ENCODE measurements at places on chromosomes 6 and 20.

GRCh38 chr20:3898639-3899038 is 9.5 kb downstream of the PANK2 start:
- no peak for DNase-seq

DNA sequence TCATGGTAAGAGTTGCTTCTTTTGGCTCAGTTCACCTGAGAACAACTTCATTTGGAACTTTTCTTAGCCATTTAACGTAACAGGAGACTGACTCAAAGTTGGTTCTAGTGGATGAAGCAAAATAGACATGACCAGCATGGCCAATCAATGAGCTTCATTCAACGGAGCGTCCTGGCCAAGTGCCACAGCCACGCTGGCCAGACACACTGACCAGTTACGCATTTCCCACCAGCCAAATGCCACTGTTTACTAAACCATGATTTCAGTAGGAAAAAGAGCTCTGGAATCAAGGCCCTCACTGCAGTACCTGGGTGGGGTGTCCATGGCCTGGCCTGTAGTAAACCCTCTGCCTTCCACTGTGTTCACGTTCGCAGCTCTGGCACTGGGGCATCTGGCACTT is 80.4 kb downstream of the POPDC3 start:
- DNase-seq: no peak

- DNase-seq: no peak
Measured at GRCh38 chr20:39871013-39871412, 818.0 kb downstream of the MAFB start.

- DNase-seq: peak; percentile 10
Measured at GRCh38 chr6:117776441-117776840, 101.2 kb downstream of the NUS1 start.

- DNase-seq: no peak
Measured at GRCh38 chr6:55782275-55782674, 93.1 kb downstream of the BMP5 start.

- DNase-seq: no peak
Measured at GRCh38 chr6:156634951-156635371, 142.2 kb upstream of the ARID1B start.

DNA sequence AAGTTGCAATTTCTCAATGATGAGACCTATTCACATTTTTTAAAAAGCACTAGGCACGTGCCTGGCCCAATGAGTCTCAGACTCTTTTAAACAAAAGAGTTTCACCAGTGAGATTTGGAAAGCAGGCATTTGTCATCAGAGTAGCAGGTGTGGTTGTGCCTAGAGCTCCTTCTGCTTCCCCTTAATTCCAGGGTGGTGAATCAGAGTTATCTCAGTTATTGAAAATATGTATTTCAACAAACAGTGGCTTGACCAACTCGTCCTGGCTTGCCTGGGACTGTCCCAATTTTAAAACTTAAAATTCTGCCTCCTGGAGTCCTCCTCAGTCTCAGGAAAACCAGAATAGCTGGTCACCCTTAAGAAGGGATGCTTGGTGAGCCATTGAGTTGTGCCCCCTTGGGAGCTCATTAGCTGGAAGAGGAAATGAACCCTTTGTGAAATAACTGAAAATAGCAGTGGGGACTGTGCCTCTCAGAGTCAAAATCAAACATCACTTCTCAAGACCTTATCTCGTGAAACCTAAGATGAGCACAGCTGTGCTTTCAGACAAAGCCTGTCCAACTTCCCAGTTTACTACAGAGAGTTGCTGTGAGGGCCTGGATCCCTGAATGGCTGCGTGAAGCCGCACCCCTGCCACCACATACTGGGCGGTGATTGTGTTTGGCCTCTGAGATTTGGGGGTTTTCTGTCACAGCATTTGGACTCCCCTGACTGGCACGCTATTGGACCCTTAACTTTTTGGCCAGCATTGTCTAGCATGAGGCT is 116.3 kb downstream of the ANKRD60 start:
- DNase-seq: no peak

DNA sequence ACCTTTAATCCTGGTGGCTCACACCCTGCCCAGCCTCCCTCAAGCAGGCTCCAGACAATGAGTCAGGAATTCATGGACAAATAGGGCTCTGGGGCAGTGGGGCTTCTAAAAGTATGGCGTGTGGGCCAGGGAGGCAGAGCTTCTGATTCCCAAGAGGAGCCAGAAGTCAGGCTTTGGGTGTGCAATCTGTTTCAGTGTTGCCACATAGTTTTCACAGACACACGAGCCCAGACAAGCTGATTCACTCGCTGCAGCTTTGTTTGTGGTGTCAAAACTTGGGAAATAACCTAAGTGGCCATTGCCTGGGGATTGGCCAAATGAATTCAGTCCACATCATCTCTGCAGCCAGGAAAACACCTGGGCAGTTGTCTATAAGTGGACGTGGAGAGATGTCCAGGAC is 9.2 kb downstream of the PEDS1 start:
- DNase-seq: peak; percentile 49

DNA sequence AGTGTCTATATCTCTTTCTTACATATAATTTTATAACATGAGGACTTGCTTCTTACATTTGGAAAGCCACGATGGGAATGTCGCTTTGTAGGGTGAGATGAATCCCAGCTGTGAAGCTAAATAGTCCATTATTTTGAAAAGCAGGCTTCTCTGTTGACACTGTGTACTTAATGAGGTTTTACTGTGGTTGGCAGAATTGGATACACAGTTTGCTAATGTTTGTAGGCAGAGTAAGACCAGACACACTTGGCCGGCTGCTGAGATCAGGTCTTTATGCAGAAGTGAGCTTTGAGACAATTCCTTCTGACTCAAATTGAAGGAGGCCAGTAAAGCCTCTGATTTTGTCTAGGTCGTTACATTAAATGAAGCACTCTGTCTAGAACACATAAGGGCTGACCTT is 93.0 kb downstream of the NDUFAF5 start:
- DNase-seq: no peak

DNA sequence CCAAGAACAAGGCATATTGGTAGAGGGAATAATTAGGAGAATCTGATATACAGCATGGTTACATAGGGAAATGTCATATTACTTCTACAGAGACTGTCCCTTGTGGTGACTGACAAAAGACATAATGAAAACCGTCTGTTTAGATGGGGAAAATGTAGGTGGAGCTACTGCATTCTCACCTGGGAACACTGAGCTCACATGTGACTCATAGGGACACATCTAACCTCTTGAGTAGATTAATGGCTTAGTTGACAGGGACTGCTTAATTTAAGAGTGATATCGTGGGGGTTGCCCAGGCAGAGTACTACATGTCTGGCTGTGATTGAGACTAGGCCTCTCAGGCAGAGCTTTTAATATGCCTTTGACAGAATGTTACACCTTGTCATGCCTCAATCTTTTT is 235.3 kb upstream of the ZFP64 start:
- DNase-seq: no peak

GRCh38 chr6:156719395-156719719 is 57.8 kb upstream of the ARID1B start:
- no peak for DNase-seq

DNA sequence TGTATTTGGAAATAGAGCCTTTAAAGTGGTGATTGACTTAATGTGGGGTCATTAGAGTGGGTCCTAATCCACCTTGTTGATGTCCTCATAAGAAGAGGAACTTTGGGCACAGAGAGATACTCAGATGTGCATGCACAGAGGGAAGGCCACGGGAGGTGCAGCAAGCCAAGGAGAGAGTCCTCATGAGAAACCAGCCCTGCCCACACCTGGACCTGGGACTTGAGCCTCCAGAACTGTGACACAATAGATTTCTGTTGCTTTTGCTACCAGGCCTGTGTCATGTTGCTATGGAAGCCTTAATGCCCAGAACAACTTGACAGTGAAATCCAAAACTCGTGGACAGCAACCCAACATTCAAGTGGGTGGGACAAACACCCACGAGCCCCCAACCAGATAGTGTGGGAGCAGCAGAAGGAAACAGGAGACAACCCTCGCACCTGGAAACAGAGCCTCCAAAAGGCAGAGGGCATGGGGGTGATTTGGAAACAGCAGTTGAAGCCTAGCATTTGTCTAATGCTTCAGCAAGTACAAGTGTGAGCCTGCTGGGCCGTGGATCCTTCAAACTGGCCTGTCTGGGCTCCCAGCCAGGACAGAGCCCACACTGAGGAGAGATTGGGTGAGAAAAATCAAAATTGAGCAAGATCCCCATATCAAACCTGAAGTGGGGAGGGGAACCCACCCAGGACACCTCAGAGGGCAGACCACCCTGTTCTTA is 201.0 kb upstream of the CST7 start:
- no peak for DNase-seq

DNA sequence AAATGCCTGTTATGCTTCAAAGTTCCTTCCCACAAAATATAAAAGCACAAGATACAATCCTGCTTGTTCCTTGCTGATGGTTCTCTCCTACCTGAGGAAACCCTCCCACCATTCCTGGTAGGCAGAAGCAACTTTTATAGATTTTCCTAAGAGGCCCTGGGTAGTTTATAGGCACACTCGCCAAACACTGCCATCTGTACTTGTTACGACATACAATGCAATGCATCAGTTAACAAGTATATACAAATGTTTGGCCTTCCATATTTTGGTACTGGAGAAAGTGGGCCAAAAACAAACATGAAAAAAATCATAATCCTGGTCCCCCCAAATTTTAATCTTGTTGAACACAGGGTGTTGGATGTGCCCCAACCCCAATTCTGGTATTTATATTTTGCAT is 16.6 kb downstream of the MCM9 start:
- no peak for DNase-seq

- no peak for DNase-seq
Measured at GRCh38 chr6:149940672-149940982, 1.2 kb upstream of the ULBP2 start.

- DNase-seq: no peak
Measured at GRCh38 chr6:10687582-10687981, 6.8 kb downstream of the C6orf52 start.

DNA sequence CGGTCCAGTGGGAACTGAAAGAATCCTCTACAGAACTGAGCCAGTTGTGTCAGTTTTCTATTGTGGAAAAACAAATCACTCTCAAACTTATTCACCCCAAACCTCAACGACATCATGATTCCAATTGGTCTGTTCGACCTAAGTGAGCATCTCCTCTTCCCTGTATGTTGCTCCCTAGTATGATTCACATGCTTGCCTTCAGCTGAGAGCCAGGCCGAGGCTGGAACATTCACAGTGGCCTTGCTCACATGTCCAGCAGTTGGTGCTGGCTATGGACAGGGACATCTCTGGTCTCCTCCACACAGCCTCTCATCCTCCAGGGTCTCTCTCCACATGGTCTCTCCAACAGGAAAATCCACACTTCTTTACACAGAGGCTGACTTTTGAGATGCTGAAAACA is 28.3 kb upstream of the TMEM181 start:
- DNase-seq: no peak

DNA sequence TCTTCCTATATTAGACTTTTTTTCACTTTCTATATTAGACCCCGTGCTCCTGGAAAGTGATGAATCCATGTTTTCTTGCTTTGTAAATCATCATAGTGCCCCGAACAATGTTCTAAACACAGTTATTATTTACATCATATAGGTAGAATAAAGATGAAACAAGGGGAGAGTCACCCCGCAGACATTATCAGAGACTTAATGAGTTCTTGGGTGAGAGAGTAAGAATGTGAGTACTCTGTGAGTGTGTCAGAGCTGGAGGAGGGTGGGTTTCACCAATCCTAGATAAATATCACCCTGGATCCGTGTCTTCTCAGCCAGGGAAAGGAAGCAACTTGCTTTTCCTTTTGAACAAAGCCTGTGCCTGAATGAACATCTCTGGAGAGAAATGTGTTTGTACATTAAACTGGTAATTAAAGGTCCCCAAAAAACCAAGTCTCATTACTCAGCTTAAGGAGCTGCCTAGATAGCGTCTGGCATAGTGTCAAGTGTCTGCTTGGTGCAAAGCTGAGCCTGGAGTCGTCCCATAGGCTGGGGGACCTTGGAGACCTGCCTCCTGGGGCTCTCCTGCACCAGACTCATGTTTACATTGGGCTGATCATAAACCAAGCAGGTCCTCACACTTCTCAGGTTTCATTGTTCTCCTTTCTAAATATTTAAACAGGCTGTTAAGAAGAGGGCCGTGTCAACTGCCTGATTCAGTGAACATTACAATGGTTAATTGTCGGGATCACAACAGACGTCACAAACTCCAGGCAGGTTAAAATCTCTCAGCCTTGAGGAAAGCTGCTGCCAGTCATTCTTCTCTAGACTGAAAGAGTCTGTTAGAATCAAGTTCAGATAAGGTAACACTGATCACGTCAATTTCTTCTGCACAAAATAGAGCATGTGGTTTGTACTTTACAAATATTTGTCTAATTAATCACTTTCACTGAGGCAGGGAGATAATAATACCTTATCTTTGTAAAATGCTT is 179.7 kb upstream of the MYLIP start:
- no peak for DNase-seq

DNA sequence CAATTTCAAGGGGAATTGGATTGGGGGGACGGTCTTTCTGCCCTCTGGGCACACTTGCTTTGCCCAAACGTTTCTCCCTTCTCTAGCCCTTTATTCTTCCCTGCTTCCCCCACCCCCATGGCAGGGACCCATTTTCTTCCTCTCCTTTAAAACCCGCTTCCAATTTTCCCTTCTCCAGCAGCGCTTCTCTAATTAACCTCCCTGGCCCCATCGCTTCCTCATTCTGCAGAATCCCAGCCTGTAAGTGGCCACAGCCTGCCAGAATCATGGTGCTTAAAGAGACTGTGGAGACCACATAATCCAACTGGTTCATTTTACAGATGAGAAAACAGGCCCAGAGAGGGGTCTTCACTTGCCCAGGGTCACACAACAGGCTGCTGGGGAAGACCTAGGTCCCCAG is 61.4 kb downstream of the CPNE5 start:
- peak; percentile 9 for DNase-seq

DNA sequence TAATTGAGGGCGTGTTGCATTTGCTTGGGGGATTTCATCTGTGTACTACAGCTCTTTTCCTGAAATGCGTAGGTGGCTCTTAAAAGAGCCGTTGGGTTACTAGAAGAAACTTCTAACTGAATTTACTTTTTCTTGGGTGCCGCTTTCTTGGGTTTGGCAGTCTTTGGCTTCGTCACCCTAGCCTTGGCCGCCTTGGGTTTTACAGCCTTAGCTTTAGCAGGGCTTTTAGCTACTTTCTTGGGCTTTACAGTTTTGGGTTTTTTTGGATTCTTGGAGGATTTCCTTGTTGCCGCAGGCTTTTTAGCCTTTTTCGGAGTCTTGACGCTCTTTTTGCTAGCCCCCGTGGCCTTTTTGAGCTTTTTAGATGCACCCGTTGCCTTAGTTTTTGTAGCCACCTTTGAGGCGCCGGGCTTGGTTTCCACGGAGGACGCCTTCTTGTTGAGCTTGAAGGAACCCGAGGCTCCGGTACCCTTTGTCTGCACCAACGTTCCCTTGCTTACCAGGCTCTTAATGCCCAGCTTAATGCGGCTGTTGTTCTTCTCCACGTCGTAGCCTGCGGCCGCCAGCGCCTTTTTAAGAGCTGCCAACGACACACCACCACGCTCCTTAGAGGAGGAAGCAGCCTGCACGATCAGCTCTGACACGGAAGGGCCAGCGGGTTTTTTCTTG is 54.5 kb downstream of the TRIM38 start:
- DNase-seq: no peak

DNA sequence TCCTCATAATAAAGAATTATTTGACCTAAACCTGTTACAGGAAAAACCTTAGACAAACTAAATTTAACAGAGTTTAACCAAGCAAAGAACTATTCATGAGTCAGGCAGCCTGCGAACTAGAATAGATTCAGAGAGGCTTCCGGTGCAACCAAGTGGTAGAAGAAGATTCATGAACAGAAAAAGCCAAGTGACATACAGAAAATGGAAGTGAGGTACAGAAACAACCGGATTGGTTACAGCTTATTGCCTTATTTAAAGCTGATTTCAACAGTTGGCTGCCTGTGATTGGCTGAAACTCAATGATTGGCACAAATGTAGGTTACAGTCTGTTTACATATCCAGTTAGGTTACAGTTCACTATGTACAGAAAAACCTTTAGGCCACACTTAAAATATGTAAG is 10.1 kb downstream of the PPP1R3G start:
- DNase-seq: no peak

All from AML-193 (cell line).